GM10248 (cell line): ENCODE measurements at places on chromosomes 16 and 17.

GRCh38 chr17:17727111-17727659, 45.9 kb downstream of the RAI1 start:
- DNase-seq, result no peak

- DNase-seq, result no peak
Measured at GRCh38 chr16:1794221-1794871, 841 bp upstream of the IGFALS start.

DNA sequence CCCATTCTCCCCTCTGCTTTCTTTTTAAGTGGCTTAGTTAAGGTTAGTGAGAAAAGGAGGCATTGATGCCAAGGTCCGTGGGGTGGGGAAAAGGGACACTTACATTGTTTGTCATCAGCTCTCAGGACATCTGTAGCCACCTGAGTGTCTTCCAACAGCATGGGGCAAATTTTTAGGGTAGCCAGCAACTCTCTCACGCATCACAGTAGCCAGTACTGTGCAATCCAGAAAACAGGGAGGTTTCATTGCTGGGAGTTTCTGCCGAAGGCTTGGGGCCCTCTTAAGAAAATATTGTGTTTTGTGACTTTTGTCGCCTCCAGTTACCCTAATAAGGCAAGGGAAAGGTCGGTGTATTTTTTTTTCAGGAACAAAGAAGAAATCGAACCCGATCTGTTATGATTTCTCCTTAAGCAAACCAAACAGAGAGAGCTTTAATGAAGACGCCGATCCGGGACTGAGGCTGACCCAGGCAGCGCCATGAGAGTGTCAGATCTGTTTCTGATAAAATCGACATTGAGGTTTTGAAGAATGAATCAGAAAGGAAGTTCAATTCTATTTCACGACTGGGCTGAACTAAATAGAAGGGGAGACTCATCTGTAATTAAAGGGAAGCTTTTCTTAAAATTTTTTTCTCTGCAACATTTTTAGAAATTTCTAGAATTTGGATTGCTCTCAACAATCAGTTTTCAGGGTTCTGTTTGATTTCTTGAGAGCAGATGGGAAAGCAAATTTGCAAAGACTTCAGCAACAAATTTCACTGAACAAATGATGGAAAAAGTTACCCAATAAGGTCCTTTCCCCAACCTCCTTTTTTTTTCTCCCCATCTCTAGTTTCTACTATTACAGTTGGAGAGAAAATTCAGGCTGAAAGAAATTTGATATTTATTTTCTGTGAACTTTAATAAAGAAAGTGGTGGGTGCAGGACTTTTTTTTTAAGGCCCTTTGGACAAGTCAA, 144.7 kb upstream of the IRX3 start:
- no peak for DNase-seq

- peak; percentile 14 for DNase-seq
Measured at GRCh38 chr17:77354670-77355455, 214.1 kb downstream of the SEC14L1 start.

- no peak for DNase-seq
Measured at GRCh38 chr16:53787423-53787822, 83.5 kb downstream of the FTO start.

GRCh38 chr17:64339516-64340490, 50.9 kb downstream of the PECAM1 start:
- DNase-seq, result no peak

DNA sequence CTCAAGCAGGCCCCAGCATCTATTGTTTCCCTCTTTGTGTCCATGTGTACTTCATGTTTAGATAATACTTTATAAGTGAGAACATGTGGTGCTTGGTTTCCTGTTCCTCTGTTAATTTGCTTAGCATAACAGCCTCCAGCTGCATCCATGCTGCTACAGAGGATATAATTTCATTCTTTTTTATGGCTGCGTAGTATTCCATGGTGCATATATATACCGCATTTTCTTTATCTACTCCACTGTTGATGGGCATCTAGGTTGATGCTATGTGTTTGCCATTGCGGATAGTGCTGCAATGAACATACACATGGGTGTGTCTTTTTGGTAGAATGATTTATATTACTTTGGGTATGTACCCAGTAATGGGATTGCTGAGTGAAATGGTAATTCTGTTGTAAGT, 31.4 kb upstream of the SCNN1B start:
- DNase-seq, result no peak

DNA sequence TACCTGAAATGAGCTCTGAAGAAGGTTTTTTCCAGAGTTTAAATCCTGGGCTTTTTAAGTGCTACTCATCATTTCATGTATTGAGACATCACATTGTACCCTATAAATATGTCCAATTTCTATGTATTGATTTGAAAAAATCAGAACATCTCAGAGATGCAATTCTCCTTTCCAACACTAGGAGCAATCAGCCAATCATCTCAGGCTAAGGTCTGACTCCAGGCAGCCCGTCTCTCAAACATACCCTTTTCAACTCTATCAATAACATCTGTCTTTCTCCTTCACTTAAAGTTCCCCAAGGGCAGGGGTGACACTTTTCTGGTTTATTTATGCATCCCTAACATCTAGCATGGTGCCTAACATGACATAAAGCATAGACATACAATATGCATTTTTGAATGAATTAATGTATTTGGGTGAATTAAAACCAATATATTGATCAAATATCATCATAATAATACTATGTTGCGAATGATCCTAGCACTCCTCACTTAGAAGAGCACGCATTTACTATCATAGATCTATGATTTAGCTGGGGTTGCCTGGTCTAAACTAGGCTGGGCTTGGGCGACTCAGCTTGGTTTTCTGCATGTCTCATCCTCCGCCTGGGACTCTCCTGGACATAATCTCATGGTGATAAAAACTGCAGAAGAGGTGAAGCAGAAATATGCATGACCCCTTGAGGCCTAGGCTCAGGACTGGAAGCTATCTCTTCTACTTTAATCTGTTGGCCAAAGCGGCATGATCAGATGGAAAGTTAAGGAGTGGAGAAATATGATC, 5.2 kb upstream of the CDH11 start:
- DNase-seq, result no peak

DNA sequence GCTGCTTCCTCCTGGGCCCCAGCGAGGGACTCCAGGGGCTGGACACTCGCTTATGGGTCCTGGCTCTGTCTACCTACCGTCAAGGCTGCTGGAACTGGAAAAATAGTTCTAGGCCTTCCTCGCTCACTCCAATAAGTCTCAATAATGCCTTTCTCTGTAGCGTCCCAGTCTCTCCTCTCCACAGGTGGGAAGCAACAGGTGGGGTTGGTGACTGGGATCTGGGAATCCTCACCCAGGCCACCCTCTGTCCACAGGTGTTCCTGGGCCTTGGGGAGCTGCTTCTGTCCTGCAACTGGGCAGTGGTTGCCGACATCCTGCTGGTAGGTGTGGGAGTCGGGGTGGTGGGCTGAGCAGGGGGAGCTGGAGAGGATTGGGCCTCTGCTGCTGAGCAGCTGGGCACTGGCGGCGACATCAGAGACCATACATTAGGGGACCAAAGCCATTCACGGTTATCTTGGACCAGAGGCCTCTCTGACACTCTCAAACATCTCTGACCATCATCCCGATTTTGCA, 20.3 kb upstream of the SPNS2 start:
- no peak for DNase-seq

DNA sequence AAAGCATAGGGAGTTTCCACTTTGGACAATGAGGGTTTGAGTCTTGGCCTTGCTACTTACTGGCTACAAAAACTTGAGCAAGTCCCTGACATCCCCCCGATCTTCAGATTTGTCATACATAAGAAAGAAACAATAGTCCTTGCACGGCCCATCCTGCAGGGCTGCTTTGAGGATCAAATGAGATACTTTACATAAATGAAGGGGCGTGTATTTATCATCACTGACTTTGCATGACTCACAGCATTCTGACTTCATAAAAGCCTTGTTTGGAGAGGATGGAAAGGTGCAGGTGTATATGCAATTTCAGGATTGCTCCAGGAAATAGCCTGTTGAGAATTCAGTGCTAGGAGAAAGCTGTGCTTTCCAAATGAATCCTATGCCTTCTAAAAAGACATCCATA, 465.0 kb upstream of the MAF start:
- no peak for DNase-seq

DNA sequence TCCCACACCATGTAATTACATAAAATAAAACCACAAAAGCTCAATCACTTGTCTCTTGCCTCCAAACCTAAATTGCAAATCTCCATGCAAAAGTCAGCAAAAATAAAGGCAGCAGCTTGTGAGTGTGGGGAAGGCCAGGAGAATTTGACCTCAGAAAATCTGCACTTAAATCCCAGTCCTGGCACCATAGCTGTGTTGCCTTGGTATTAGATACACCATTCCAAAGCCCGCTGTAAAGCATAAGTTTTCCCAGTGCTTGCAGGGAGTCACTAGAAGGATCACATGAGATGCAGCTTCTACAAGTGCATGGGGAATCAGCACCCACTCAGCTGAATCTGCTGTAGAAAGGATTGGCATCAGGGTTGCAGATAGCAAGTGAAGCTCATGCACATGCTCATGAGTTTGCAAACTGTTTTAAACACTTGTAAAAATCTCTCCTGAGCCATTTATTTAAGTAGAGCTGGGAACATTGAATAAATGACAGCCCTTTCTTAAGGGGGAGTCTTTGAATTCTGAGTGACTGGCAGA, 495.0 kb upstream of the HSBP1 start:
- DNase-seq, result no peak
